Choroid plexus epithelial cell (primary cell): ENCODE measurements at places on chromosomes 12 and 14.

- no peak for DNase-seq
Observed at GRCh38 chr14:22794551-22794951, 20.7 kb downstream of the SLC7A7 start.

DNA sequence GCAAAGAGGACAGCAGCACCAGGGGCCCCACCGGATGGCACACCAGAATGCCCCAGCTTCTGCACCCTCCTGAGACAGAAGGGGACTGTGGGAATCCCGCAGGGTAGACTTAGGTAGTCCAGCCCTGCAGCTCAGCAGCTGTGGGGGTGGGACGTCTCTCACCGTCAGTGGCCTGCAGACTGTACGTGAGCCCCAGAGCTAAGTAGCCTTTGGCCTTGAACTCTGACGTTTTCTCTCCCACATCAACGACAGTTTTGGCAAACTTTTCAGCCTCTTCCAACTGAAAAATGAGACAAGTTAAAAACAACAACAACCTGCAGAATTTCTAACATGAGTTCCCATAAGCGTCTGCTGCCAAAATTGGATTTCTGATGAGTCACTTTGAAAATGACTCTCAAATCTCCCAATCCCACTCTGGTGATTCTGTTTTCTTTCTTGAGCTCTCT lies 161.4 kb downstream of the TTC7B start:
- peak; percentile 67 for DNase-seq

GRCh38 chr14:79961197-79961596 lies 250.1 kb downstream of the DIO2 start:
- DNase-seq, result no peak

DNA sequence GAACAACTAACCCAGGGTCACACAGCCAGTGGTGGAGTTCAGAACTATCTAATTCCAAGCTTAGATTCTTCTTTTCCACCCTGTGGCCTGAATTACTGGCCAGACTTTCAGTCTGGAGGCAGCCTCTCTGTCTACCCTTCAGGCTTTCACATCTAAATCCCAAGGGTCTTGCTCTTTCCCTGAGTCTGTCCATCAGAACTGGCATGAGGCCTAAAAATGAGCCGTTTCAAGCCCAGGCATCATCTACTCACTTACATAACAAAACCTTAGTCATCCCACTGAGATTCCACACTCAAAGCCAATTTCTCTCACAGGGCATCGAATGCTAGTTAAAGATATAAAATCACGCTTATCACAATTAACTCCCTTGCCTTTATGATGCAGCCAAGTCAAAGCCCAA lies 1.3 kb upstream of the PTGDR start:
- peak; percentile 86 for DNase-seq

DNA sequence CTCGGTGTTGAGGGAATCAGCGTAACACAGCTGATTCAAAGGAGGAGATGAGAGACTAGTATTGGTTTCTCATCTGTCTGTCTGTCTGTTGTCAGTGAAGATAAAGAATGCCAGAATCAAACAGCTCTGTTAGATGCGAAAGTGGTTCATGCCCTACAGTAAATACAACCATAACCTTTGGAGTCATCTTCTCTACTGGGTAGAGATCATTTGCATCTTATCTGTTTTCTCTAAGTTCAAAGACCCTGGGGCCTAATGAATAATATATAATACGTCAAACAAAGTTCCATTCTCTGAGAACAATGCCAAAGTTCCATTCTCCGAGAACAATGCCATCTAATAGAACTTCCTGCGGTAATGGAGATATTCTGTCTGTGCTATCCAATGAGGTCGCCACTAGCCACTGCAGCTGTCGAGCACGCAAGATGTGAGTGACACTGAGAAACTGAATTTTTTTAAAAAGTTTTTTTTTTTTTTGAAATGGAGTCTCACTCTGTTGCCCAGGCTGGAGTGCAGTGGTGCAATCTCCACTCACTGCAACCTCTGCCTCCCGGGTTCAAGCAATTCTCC lies 6.6 kb downstream of the IL31 start:
- DNase-seq, result no peak

DNA sequence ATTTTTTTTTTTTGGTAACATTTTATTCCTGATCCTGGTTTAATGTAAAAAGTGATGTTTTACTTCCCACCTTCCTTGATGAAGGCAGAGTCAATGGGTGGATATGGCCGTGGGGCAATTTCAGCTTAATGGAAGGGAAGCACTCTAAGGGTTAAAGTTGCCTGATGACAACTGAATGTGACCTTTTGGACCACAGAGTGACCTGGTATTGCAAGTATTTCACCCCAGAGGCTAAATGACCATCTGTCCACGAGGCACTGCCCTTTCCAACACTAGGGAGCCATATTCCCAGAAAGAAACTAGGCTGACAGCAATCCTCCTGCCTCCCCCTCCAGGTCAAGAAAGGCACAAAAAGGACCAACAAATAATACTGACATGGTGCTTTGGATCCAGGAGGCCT lies 4.8 kb downstream of the CCDC177 start:
- no peak for DNase-seq

DNA sequence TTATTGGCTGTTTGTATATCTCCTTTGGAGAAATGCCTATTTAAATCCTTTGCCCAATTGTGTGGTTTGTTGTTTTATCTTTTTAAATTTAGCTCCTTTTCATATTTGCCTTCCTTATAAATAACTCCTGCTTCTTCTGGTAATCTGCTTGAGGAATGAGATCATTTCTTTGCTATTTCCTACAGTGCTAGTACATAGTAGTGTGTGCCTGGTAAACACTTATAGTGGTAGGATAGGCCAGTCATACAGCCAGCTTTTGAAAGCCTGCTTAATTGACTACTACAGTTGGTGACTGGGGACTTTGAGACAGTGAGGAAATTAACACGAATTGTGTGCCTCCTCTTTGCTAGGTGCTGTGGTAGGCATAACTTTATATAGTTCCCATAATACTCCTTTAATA lies 68.7 kb downstream of the BORCS5 start:
- peak; percentile 66 for DNase-seq

- DNase-seq, result no peak
Observed at GRCh38 chr14:99717682-99718013, 33.5 kb downstream of the CYP46A1 start.

DNA sequence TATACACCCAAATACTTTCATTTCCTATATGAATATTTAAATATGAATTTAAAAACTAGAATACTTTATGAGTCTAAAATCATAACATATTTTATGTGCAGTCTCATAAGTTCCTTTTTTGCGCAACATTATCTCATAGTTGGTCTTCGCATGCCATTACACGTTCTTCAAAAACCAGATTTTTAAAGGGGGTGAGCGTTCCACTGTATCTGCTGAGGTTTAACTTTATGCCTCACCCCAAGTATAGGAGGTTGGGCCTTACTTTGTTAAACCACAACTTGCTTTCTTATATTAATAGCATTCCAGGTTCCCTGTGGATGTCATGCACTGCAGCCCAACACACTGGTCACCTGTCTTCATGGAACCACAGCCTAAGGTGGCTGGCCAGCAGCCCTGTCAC lies 118.6 kb downstream of the APAF1 start:
- no peak for DNase-seq

GRCh38 chr12:111405859-111406473 lies at the start of gene SH2B3:
Gene SH2B3, plus strand, starts transcription at chr12:111405923. Its CDS starts 12,223 bp downstream, at chr12:111418146.
- DNase-seq, result no peak

- peak; percentile 25 for DNase-seq
Observed at GRCh38 chr12:95380997-95381786, 92.8 kb upstream of the METAP2 start.

DNA sequence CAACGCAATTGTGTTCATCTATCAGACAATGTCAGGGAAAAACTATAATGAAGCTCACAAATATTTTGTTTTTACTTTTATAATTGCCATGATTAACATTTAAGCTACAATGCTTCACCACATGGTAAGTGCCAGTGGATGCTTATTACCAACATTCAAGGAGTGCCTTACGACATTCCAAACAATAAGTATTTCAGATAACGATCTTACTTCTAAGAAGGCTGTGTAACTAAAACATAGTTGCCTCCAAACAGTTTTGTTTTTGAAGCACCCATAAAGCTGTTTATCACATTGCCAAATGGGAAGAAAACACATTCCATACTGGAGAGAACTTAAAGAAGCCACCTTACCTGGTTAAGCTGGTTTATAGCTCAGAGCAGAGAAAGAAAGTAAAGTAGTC lies 78.8 kb downstream of the RPS6KA5 start:
- no peak for DNase-seq

GRCh38 chr12:88577537-88577936 lies 2.7 kb downstream of the KITLG start:
- peak; percentile 63 for DNase-seq

GRCh38 chr12:13727707-13728195 lies 253.7 kb downstream of the GRIN2B start:
- no peak for DNase-seq

DNA sequence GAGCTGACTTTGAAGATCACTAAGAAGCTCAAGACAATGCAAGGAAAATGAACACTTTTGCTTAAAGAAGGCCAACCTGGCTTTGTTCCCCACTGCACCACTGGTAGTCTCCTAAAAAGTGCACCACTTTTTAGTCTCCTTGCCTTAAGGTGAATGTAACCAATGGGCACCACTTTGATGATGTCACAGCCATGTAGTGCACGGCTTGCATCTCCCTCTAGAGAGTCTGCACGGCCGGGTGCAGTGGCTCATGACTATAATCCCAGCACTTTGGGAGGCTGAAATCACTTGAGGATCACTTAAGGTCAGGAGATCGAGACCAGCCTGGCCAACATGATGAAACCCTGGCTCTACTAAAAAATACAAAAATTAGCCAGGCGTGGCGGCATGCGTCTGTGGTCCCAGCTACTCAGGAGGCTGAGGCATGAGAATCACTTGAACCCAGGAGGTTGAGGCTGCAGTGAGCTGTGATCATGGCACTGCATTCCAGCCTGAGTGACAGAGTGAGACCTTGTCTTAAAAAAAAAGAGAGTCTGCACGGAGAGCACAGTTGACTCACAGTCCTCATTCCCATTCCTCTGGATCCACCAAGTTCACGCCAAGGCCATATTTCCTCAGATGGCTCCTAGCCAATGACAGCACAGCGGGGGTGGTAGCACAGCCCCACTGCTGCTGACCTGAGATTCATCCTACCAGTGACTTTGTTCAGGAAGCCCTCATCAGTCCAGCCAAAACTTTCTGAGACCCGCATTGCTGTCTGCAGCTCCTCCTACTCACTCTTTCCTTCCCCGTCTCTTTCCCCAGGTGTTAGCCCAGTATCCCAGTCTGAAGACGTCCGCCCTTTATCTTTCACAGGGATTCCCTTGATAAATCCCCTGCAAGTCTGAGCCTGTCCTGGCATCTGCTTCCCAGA lies 16.5 kb upstream of the IFT81 start:
- DNase-seq, result peak; percentile 96

GRCh38 chr14:73785336-73785833 lies 66.2 kb upstream of the PTGR2 start:
- peak; percentile 74 for DNase-seq

- no peak for DNase-seq
Observed at GRCh38 chr12:109880938-109881337, 597 bp upstream of the GLTP start.

GRCh38 chr14:75247286-75247922 lies 31.2 kb upstream of the FOS start:
- DNase-seq, result no peak

DNA sequence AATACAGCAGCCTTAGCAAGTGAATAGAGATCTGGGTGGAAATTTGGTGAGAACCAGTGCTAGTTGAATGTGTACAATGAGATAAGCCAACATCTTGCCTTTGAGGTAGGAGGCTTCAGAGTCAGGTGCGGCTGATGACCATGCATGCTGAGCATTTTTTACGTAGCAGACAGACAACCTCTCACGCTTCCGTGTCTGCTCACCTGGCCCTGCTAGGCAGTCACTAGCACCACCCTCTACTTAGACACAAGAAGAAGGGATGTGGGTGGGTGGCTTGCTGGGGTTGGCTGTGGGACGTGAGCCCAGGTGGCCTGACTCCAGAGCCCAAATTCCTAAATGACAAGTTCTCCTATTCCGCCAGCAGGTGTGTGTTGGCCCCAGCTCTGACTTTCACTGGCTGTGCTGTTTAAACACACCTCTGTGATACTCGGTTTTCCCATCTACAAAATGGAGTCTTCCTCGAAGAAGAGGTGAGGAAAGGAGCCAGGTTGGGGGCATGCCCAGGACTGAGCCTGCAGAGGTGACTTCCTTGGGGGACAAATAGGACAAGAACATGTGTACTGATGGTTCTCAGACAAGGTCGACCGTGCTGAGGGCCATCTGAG lies 57.8 kb upstream of the BCL11B start:
- DNase-seq, result no peak

DNA sequence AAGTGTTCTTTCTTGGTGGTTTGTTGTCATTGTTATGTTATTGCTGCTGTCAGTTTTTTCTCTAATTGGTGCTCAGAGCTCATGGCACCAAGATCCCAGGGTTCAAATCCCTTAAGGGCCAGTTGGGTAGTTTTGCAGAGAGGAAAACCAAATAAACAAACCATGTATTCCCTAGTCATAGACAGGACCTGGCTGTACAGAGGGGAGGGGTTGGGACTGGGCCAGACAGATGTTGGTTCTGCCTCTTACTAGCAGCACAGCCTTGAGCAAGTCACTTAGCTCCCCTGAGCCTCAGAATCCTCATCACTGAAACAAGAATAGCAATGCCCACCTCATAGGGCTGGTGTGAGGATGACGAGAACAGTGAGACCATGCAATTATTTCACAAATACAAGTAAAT lies 53.4 kb downstream of the LTBP2 start:
- DNase-seq, result peak; percentile 69

DNA sequence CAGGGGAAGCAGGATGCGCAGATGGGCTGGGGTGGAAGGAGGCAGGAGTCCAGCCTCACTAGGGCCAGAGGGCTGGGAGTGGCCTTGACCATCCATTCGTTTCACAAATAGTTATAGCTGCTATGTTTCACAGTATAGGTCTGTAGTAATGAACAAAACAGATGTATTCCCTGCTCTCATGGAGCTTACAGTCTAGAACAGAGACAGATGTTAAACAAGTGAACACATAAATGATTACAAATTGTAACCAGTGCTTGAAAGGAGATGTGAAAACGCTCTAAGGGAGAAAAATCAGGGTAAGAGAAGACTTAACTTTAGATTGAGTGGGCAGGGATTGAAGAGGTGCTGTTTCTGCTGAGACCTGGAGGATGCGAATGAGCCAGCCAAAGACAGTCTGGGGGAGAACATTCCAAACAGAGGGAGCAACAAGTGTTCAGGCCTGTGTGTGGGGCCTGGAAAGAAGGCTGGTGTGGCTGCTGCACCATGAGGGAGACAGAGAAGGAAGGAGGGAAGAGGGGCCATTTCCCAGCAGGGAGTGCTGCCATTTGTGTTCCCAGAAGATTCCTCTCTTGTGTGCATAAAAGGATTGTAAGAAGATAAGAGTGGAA lies 14.6 kb downstream of the CFAP251 start:
- no peak for DNase-seq

DNA sequence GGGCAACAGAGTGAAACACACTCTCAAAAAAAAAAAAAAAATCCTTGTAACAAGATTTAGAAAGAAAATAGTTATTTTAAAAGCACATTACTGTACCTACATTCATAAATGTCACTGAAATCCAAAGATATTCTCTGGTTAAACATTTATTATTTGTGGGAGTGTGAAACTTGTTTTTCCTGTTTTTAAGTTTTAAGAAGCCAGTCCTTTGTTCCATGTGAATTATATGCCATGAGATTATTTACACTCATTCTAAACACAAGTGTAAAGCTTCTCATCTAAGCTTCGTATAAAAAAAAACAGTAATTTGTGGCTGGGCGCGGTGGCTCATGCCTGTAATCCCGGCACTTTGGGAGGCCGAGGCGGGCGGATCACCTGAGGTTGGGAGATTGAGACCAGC lies 15.0 kb downstream of the VCPKMT start:
- DNase-seq, result no peak

GRCh38 chr12:78290606-78291345 lies 460.1 kb downstream of the NAV3 start:
- peak; percentile 95 for DNase-seq

GRCh38 chr12:47025349-47025748 lies 54.1 kb upstream of the PCED1B start:
- no peak for DNase-seq
